A673 (cell line): ENCODE measurements at places on chromosomes 4 and X.
A peak's percentile ranks its signal among the peaks of the same experiment; 100 is the strongest.

DNA sequence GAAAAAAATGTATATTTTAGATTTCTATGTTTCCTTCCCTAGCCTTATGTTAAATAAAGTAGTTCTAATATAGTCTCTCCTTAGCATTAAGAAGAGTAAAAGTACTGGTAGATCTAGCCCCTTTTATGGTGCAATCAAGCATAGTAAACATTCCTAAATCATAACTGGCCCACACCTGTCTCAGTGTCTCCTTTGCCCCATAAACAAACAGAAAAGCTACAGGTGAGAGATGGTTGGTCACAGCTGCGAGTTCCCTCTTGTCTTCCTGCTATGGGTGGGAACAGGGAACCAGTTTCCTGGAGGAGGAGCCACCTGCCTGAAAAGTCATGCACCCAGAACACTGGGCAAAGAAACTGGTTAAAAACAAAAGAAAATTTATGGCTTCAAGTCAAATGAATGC is 16.6 kb downstream of the SOWAHB start:
- H3K4me1 ChIP-seq = no peaks in the 10 kb centered on the region
- H3K27ac ChIP-seq = no peak overlapping the region
- DNase-seq = no peak
- H3K27me3 ChIP-seq = no peaks in the 10 kb centered on the region

DNA sequence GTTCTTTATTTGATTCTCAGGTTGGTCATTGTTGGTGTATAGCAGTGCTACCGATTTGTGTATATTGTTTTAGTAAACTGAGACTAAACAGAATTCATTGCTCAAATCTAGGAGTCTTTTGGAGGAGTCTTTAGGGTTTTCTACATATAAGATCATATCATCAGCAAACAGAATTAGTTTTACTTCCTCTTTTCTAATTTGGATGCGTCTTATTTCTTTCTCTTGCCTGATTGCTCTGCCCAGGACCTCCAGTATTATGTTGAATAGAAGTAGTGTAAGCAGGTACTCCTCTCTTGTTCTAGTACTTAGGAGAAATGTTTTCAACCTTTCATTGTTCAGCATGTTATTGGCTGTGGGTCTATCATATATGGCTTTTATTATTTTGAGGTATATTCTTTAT is 92.6 kb downstream of the IQCM start:
- no peak overlapping the region for H3K4me3 ChIP-seq
- no peaks in the 10 kb centered on the region for H3K4me1 ChIP-seq
- H3K27ac ChIP-seq = no peak overlapping the region

DNA sequence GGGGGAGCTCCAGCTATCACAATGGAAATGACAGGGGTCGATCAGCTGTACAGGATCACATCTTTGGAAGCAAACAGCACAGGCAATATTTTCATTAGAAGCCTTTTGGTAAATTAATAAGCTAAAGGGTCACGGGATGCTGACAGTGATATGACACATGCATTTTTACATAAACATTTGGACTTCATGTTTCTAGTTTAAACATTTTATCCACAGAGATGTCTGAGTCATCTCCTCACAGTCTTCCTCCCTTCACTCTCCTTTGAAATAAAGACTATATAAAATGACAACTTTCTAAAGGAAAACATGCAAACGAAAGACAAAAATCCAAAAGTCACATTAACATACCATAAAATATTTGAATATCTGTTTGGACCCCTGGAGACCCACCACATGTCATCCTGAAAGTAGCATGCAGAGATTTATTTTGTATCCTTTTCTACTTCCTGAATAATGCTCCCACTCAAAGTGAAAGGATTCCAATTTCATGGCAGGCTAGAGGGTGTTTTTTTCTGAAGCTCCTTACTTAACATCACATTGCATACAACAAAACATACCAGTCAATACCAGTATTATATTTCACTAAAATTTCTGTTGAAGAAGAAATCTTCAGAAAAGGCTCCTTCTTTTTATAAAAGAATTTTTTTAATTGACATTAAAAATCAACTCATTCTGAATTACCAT is 200.1 kb upstream of the PPARGC1A start:
- H3K27ac ChIP-seq = no peak overlapping the region
- no peaks in the 10 kb centered on the region for H3K36me3 ChIP-seq
- DNase-seq = no peak
- H3K27me3 ChIP-seq = no peaks in the 10 kb centered on the region
- H3K4me1 ChIP-seq = no peaks in the 10 kb centered on the region

- H3K36me3 ChIP-seq = no peaks in the 10 kb centered on the region
- no peak for DNase-seq
- no peaks in the 10 kb centered on the region for H3K4me1 ChIP-seq
- no peaks in the 10 kb centered on the region for H3K27me3 ChIP-seq
- H3K27ac ChIP-seq = no peak overlapping the region
Observed at GRCh38 chrX:7435822-7436221, 287.9 kb upstream of the PUDP start.

DNA sequence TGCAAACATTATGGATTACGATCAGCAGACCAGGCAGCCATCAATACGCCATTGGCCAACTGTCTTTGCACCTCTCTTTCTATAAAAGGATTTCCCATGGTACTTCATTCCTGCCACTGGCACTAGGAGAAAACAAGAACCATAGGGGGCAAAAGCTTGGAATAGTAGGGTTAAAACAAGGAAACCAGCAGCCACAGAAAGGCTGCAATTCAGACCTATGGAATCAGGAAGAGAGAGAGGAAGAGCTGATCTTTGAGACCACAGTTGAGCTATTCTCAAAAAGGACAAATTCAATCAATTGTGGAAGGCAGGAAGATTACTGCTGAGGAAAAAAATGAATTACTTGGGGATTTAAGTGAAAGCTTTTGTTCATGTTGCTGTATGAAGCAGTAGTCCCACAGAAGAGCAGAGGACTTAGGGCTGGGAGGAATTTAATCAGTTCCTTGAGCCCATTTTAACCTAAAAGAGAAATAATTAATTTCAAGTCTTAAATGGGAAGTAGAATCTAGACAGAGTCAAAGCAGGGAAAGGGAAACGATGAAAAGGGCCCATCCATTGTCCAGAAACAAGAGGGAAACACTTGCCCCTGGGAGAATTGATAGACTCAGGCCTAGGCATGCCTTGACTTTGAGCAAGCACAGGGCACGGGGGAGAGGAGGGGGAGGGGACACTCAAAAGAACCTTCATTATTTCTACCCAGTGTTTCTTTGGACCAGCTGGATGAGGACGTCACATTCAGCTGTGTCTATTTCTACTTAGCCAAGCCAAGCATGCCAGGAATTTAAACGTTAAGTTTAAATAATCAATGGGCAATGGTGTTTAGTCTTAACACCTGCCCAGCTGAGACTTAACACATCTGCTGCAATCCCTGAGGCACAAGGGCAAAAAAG is 50.7 kb downstream of the SCD5 start:
- no peak overlapping the region for H3K27ac ChIP-seq
- no peak for DNase-seq
- H3K4me3 ChIP-seq = no peak overlapping the region
- H3K27me3 ChIP-seq = no peaks in the 10 kb centered on the region

- no peaks in the 10 kb centered on the region for H3K27me3 ChIP-seq
- H3K27ac ChIP-seq = no peak overlapping the region
- DNase-seq = peak; percentile 88
- H3K4me1 ChIP-seq = peaks cover 5% of the 10 kb centered on the region
Observed at GRCh38 chr4:138090150-138090917, 151.8 kb downstream of the SLC7A11 start.

GRCh38 chrX:133405498-133406185 is 9.6 kb downstream of the GPC4 start:
- DNase-seq = no peak
- H3K27ac ChIP-seq = no peak overlapping the region
- H3K4me1 ChIP-seq = peaks cover 5% of the 10 kb centered on the region
- H3K27me3 ChIP-seq = no peaks in the 10 kb centered on the region

DNA sequence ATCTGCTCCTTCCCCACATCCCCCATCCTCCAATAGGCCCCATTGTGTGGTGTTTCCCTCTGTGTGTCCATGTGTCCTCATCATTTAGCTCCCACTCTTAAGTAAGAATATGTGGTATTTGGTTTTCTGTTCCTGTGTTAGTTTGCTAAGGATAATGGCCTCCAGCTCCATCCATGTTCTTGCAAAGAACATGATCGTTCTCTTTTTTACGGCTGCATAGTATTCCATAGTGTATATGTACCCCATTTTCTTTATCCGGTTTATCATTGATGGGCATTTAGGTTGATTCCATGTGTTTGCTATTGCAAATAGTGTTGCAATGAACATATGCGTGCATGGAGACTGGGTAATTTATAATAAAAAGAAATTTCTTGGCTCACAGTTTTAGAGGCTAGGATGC is 31.5 kb downstream of the GRK4 start:
- no peaks in the 10 kb centered on the region for H3K36me3 ChIP-seq
- H3K4me3 ChIP-seq = no peak overlapping the region
- no peak for DNase-seq

GRCh38 chrX:74446876-74447275 is 25.6 kb downstream of the SLC16A2 start:
- H3K27ac ChIP-seq = no peak overlapping the region
- no peaks in the 10 kb centered on the region for H3K27me3 ChIP-seq
- no peaks in the 10 kb centered on the region for H3K36me3 ChIP-seq

DNA sequence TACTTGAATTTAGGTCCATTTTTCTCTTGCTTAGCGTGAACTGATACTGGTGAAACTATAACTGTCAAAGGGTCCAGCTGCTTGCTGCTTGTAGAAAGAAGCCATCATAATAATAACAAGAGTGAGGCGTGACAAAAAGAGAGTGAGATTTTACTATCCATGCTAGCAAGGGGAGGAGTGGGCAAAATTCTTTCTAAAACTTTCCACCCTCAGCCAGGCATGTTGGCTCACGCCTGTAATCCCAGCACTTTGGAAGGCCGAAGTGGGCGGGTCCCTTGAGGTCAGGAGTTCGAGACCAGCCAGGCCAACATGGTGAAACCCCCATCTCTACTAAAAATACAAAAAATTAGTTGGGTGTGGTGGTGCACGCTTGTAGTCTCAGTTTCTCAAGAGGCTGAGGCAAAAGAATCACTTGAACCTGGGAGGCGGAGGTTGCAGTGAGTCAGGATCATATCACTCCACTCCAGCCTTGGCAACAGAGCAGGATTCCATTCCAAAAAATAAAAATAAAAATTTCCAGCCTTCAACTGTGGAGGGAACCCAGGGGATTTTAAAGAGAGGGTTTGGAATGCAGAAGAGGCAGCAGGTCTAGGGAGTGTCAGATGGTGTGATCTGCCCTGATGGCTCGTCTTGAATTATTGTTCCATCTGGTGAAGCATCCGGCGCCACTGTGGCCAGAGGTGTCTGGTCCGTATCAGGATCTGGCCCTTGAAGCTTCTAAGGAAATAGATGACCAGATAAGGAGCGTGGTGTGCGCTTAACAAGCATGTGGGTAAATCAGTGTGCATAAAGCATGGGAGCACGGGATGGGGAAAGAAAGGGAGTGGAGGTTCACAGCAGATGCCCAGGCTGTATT is 51.8 kb downstream of the LRP2BP start:
- H3K4me1 ChIP-seq = no peaks in the 10 kb centered on the region
- no peak for DNase-seq
- H3K4me3 ChIP-seq = no peak overlapping the region
- no peaks in the 10 kb centered on the region for H3K27me3 ChIP-seq

DNA sequence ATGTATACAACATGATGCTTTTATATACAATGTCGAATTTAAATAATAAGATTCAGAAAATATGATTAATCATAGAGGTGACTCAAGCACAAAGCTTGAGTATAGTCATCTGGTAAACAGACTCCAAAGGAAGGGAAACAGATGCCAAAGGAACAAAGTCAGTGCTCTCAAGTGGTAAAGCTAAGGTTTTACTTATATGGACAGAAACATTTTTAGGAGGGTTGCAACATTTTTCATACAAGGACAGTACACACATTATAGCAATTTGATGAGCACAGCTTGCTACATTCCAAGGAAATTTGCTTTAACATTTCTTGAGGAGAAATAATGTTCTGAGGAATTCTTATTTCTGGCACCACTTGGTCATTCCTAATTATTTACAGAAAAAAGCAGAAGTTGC is 333.4 kb upstream of the AADAT start:
- no peak for DNase-seq
- H3K27me3 ChIP-seq = no peaks in the 10 kb centered on the region
- no peak overlapping the region for H3K4me3 ChIP-seq
- no peaks in the 10 kb centered on the region for H3K4me1 ChIP-seq
- H3K36me3 ChIP-seq = no peaks in the 10 kb centered on the region

DNA sequence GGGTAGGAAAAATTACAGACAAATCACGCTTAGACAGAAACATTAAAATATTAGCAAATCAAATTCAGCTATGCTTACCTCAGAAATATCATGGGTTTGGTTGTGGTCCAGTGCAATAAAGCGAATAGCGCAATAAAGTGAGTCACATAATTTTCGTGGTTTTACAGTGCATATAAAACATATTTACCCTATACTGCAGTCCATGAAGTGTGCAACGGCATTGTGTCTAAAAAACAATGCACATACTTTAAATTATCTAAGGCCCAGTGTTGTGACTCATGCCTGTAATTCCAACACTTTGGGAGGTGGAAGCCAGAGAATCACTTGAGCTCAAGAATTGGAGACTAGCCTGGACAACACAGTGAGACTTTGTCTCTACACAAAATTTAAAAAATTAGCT is 195.7 kb upstream of the IL1RAPL1 start:
- no peaks in the 10 kb centered on the region for H3K4me1 ChIP-seq
- no peaks in the 10 kb centered on the region for H3K36me3 ChIP-seq
- H3K27ac ChIP-seq = no peak overlapping the region
